ENCODE measurements at places on chromosomes 2 and 18.

DNA sequence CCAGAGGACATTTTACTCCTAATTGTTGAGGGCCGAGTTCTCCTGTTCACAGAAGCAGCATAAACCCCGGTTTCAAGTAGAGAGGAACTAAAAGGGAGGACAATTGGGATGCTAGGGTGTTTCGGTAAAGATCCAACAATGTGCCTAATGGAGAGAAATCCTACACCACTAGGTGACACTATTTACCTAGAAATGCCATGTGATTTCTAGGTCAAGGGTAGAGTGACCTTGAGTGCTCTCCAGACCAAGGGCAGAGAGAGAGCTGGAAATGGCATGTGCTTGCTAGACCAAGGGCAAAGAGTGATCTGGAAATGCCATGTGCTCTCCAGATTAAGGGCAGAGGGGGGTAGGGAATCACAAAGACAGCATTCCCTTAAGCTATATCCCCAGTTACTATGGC, 472.0 kb downstream of the DCDC2C start:
- DNase-seq, result no peak

DNA sequence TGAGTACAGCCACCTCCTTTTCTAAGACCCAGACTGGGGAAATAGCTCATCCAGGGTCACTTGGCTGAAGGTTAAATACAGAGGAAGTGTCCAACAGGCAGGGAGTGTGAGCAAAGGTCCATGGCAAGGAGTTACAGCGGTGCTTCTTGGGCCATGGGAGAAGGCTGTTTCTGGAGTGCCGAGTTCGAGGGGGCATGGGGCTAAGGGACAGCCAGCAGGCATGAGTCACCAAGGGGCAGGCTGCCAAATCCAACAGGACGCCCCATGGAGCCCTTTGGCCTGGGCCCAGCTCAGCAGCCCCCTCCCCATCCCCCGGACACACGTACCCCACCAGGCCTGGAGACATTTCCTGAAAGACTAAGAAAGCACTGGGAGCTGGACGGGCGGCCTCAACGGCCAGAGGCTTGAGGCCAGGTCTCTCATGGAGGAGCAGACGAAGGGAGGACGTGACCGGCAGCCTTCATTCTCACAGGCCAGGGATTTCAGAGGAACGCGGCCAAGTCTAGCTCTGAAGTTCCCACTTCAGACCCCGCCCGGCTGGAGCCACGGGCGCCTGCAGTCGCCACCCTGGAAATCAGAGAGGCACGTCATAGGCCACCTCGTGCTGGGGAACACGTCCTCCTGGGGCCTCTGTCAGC, 160.4 kb downstream of the SMAD7 start:
- no peak for DNase-seq

DNA sequence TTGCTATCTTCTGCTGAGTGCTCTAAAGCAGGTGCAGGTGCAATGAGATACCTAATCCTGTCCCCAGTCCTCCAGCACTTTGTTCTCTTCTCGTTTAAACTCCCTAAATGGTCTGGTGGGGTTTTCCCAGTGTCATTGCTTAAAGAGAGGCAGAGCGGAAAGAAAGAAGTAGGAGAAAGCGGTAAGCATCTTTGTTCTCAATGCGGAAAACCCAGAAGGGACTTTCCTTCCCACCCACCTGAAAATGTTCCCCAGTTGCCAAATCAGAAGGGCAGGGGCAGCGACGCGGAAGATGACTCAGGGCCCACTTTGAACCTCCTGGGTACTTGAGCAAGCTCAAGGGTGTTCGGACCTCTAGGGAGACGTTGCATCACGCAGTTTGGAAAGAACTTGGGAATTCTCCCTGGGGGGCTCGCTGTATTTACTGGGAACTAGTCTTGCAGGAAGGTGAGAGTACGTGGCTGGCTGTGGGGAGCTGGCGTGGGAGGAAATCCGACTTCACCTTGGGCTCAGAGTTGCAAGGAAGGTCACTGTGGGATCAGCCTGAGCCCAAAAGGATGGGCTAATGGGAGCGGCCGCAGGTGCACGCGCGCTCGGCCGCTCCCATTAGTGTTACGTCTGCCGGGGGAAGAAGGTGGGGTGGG, 589 bp upstream of the SGPP2 start:
- DNase-seq, result peak; percentile 55

DNA sequence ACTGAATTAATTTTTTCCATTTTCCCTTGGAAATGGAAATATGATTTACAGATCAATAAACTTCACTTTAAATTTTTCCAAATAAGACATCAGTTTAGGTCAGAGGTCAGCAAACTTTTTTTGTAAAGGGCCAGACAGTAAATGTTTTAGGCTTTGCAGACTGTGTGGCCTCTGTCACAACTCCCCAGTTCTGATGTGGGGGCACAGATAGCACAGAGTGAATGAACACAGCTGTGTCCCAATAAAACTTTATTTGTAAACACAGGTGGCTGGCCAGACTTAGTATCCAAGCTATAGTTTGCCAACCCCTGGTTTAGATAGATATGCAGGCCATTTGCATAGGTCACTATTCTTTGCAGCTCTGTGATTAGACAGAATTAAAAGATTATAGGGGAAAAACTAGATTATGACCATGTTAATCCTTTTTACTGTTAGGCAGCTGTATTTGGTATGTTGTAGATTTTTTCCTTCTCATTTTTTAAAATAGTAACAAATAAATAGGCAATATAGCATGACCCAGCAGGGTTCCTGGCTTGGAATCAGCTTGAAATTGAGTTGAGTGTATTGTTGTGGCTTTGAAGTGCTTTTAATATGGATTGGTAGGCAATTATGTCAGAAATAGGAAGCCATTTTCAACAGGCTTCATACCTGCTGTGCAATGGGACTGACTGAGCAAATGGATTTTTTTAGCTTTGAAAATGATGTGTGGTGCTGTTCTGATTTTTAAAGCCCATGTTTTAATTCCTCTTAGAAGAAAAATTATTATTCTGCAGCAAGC, 59.7 kb downstream of the WDSUB1 start:
- DNase-seq, result no peak

GRCh38 chr2:217672472-217672871, 330.3 kb downstream of the TNS1 start:
- DNase-seq, result no peak

DNA sequence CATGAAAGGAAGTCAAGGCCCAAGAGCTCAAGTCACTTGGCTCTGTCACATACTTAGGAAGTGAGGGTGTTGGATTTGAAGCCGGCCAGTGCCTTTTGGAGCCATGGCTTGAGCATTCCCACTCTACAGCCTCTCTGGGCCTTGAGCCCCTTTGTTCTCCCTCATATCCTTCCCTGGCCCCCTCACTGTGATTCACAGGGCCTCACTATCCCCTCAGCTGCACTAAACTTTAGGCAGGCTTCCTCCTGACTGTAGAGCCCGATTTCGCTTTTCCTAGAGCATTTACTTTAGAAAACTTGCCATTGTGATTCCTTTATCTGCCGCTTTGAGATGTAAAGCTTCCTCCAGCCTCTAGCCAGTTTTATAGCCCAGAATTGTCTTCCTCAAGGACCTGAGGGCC, 107.6 kb downstream of the FBXO15 start:
- no peak for DNase-seq

Measured in activated naive CD8-positive, alpha-beta T cell treated with anti-CD3 and anti-CD28 coated beads, Interleukin-2, amount 50 U/mL, for 24 hours (primary cell).